ENCODE measurements at places on chromosomes 4 and X.

- no peak for DNase-seq
These were observed 13.6 kb upstream of the DDX3X start for GRCh38 chrX:41320393-41320792.

GRCh38 chr4:127629371-127629770 lies 3.4 kb upstream of the INTU start:
- DNase-seq, result no peak

DNA sequence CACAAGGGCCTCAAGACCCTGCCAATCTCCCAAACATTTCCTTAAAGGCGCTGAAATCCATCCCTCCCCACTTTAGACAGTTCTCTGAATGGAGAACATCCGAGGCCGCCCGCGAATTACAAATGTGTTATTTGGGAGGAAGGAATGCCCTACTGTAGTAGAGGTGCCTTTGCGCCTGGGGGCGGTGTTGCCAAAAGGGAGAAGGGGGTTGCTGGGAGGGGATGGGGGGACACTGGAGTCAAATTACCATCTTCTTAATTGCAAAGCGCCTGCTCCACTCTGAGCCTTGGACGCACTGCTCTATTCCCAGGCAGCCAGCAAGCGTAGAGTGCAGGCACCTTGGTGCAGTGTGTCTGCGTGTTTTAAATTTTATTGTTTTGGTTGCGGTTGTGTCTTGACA lies 2.7 kb downstream of the TMEM255A start:
- peak; percentile 45 for DNase-seq

DNA sequence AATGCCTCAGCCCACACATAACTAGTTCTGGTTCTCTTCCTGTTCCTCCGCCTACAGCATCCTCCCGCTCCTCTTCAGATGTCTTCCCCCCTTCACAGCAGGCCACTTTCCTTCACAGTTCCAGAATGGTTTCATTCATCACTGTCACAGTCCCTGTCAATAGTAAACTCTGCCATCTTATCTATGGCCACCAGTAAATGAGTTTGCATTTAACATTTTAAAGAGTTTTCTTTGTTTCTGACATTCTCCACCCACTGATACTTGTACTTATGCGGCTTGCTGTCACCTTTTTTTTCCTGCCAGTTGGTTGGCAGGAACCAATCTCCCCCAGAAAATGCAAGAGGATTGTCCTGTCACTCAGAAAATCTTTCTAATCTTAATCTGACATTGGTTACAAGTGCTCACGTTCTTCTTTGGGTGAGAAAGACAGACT lies 114.1 kb downstream of the GLUD2 start:
- DNase-seq, result no peak

DNA sequence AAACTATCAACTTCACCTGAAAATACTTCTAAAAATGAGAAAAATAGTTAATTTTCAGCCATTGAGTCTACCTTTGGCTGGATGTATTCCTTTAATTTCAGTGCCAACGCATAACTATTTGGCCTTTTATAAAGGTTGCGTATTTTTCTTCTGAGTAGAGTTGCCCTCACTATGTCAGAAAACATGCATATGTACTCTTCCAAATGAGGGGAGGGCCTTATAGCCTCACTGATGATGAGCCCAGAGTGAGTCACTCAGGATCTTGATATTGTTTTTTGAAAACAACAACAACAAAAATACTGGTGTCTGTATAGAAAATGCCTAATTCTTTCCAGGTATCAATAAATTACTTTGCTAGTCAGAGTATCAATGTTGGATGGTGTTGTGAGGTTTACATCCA lies 349.3 kb downstream of the FBXO8 start:
- DNase-seq, result no peak

DNA sequence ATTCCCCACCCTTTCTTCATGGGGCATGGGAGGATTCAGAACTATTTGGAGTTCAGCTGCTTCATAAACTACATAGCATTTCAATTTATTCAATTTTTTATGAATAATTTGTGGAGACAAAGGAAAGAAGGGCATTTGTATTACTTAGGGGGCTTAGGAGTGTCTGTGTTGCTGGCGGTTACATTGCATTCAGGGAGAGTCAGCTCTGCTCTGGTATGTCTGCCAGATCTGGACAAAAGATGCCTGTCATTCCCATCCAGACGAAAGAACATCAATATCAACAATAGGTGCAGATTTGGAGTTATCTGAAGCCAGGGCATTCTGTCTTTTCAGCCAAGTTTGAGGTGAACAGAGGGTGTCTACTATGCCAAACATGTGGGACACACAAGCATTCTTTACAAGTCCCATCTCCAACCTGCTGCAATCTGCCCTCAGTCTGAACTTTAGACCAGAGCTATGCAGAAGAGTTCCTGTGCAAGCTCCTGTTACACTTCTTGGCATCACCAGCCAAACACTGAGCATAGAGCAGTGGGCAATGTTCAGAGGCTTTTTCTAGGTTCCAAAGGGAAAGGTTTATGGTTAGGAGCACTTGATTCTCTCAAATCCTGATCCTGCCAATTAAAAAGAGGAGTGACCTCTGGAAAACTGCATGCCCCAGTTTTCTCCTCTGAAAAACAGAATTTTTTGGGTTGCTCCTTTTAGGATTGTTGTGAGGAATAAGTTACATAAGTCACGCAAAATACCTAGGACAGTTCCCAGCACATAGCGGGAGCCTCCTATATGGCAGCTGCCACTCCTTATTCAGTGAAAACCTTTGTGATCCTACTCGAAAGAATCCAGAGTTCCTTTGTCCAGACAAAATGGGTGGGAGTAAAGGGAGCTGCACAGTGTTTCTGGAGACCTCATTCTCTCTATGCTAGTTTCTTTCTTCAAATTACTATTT lies 719.5 kb upstream of the SLIT2 start:
- DNase-seq, result no peak

DNA sequence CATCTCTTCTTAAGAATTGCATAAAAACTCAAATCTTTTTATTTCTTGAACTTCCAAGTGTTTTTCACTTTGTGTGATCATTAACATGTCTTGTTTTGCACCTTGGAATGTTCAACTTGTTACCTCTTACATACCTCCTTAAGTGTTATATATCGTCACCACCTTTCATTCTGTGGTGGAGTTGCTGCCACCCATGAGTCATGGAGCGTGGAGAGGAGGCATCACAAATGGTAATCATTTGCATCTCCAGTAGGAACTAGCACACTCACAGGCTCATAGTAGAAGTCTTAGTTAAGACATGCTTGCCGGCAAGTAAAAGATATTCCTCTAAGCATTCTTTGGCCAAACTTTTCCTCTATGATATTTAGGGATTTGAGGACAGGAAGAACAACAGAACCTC lies 67.0 kb upstream of the VCX start:
- no peak for DNase-seq

DNA sequence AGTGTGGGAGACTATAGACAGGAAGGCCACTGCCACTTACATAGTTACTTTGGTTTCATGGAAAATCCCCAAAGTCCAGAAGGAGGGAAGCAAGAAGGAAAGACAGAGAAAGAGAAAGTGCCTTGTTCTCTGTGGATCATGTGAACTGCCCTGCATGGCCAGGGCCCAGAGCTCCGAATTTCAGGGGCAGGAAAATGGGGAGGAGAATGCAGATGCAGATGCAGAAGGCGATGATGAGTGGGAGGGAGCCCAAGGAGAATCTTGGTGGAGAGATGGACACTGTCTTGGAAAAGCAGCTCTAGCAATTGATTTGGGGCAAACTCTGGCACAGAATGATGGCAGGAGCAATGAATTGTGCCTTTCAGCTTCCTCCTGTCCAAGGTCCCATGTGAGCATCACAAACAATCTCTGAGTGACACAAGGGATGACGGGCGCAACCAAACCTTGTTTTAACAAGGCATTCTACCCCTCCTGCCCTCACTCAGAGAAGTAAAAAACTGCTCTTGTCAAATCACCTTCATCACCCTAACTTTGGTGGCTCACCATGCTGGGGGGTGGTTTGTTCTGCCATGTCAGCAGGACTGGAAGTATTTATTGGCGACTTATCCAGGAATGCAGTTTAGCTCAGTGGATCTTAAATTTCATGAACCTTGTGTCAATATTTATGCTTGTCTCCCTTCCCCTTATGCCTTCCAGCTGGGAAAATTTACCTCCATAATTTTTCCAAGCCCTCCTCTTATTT lies 53.5 kb downstream of the TSC22D3 start:
- DNase-seq, result no peak

DNA sequence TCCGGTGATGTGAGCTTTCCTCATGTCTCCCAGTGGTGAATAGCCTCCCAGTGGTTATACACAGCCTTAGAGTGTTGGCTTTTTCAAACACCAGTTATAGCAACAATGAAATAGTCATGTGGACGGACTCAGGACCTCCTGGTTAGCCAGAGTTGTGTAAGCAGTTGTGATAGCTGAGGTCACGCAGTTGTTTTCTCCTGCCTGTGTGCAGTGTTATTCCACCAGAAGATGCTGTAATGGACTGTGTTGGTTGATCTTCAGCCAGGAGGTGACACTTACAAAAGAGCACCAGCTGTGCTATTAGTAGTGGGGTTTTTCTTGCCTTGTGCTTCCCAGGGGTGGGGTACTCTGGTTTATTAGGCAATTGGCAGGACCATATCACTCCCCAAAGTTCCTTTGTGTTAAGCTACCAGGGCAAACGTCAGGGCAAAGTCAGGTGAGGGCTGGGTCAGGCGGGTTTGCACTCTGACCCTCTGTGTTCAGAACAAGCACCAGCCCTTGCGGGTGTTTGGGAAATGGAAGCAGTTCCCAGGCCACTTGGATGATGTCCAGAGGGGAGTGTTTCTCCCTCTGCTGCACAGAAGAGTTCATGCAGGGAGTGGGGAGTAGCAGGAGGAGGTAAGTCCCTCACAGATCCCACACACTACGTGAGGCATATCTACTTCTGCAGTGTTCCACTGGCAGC lies 252.6 kb downstream of the TMEM47 start:
- no peak for DNase-seq

DNA sequence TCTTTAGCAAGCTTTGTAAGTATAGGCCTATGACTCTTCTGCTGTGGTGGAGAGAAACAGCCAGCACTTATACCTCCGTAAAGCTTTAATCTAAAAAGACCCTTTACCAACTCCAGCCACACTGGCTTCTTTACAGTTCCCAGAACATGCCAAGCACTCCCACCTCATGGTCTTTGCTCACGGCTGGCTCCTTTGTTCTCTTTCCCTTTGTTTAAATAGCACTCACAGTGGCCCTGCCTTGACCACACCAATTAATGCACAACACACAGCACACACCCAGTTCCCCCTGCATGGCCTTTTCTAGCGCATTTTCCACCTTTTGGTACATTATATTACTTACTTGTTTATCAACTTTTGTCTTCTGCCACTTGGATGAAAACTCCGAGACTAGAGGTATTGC lies 18.9 kb downstream of the PPID start:
- no peak for DNase-seq

- no peak for DNase-seq
These were observed 11.4 kb downstream of the ADH5 start for GRCh38 chr4:99077177-99077576.

DNA sequence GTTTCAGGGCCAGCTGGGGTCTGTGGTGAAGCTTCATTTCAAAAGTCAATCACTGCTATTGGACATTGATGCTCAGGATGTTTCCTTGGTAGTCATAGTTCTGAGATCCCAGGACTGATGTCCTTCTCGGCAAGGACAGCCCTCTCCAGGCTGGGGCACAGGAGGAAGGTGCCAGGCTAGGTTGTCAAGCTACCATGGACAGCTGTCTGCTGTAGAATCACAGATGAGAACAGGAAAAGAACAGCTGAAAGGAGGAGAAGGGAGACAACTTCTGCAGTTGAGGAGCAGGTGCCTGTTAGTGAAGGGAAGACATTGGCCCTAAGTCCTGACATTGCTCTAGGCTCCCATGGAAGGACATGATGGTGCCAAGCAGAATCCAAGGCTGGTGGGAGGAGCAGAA lies 58.0 kb downstream of the XAGE2 start:
- DNase-seq, result no peak

DNA sequence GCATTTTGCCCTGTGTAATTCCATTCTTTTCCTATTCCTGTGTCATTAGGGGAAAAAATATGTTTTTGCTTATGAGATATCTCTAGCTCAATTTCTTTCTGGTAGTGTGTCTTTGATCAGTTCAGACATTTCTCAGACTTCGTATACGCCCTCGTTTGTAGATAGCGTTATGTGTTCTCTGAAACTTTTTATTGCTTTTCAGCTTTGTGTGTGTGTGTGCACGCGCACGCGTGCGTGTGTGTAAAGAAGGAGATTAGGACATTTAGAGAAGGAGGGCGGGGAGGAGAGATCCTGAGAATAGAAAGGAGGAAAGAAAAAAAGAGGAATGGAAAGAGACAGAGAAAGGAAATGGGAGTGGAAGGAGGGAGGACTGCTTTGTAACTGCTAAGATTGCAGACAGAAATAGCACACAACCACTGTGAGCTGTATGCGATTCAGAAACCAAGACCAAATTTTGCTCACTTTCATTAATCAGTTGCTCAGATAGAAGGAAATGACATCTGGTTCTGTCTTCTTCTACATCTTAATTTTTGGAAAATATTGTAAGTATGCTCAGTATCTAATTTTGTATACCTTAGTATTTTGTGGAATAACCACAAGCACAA lies at the start of gene RXFP1:
Gene RXFP1 (plus strand): TSS at position 399 of the 605 bp plus-strand sequence. CDS start 95 bp downstream, at position 494.
- DNase-seq, result no peak

DNA sequence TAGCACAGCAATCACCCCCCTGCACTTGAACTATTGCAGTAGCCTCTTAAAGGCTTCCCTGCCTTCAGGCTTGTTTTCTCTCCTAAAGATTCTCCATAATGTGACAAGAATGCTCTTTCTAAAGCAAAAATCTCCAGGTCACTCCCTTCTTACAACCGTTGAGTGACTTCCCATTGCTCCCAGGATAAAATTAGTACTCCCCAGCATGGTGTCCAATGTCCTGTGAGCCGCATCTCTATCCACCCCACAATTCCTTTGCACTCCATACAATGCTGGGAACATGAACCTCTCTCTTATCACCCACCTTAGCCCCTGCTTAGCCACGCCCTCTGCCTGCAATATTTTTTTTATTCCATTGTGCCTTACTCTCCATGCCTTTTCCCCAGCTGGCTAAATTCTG lies 85.7 kb upstream of the SHISA3 start:
- no peak for DNase-seq

DNA sequence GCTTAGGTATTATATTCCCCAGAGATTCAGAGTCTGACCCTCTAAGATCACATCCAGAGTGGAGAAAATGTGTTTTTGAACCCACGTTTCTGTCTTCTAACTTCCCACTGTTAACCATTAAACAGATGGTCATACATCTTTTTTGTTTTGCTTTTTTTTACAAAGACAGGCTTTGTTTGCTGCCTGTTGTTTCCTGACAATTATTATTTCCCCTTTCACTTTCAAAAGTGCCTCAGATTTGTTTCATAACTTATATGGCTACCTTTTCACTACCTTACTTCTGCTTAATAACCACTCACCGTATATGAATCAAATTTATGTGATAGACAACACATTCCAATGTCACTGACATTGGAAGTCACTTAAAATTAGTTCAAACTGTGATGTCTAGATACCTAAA lies 142.2 kb downstream of the HS3ST1 start:
- no peak for DNase-seq

DNA sequence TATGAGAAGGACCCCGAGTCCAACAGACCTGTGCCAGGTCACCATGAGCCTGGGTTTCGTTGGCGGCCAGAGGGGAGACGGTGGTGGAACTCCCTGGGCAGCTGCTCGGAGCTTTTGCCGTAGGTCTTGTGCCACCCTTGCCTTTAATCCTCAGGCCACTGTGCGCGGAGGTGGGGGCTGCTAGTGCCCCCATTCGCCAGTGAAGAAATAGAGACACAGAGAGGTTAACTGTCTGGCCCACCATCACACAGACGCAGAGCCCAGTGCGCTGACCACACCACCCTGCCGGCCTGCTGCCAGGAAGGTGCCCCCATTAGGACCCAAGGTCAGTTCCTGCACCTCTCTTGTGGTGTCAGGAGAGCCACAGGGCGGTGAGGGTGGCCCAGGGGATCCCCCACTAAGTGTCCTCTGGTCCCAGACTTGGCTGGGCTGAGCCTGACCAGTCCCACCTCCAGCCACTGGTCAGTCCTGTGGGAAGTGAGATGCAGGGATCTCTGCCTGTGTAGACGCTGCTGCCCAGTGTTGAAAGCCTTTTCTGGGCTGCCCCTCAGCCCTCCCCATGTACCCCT lies 28.3 kb upstream of the HTRA3 start:
- DNase-seq, result no peak

All from NCI-H1436 treated with DMSO at 0.1 percent for 48 hours (cell line).